Peyer's patch (tissue), 4 donors: ENCODE measurements at places on chromosomes 6 and 20. TPM values are rescaled to one million over a fixed set of nuclear protein-coding genes. Genes with fewer than 3 reads are reported as not detected.

- no peak for DNase-seq
Observed at GRCh38 chr6:2826131-2826530, 15.5 kb downstream of the SERPINB1 start.

GRCh38 chr6:9540534-9541126 is 874.2 kb downstream of the TFAP2A start:
- DNase-seq: no peak

DNA sequence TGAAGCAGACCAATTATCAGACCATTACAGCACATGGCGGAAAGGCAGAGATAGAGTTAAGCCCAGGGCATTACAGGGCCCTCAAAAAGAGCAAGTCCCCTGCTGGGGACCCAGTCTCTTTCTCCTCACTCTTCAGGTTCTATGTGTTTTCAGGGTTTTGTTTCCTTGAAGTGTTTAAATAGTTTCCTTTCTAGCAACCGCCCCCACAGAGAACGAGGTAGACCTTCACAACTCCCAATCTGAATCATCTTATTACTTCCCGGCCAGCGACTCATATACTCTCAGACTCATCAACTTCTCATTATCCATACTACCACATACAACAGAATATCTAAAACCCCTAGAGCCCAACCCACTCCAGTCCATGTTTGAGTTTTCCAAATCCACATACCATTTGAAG is 526.6 kb upstream of the ARID1B start:
- no peak for DNase-seq

GRCh38 chr6:8855411-8855810 is 420.1 kb upstream of the SLC35B3 start:
- DNase-seq: no peak

GRCh38 chr20:52564594-52564993 is 373.0 kb upstream of the ZFP64 start:
- DNase-seq: no peak

DNA sequence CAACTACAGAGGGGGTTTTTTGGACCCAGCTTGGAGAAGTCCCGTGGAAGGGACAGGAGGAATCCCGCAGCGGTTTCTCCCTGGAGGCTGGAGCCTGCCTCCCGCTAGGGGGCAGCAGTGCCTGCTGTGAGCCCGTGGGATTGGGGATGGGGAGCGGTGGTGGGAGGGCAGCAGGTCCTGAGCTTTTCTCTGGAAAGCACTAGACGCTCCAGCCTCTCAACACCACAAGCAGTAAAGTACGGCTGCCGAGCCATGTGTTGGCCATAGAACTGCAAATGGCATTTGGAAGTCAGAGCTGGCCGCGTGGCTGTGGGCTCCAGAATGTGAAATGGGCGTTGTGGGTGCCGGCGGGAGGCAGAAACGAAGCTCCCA is 47.8 kb downstream of the GMPR start:
- no peak for DNase-seq

- no peak for DNase-seq
Observed at GRCh38 chr6:145964948-145965366, 799 bp upstream of the SHPRH start.

GRCh38 chr20:34940081-34940481 is 15.5 kb downstream of the GSS start:
- no peak for DNase-seq

GRCh38 chr6:53154794-53155193 is 6.2 kb upstream of the GCM1 start:
- no peak for DNase-seq

DNA sequence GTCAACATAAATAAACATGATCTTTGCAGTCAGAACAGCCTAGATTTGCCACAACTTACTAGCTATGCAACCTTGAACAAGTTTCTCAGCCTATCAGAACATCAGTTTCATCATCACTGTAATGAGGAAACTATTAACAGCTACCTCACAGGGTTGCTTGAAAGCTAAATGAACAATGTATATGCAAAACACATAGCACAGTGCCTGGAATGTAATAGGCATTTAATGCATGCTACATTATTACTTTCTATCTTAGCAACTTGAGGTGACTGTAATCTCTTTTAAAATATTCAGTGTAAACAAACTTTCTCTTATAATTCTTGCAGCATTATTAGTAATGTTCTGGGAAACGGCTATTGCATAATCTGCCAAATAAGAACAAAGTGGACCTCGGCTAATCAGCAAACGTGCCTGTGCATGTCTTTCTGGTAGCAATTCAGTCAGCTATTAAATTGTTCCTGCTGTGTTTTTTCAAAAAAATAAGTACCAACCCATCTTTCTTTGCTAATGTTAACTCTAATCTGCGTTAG is 61.5 kb downstream of the SYNE1 start:
- DNase-seq: no peak

DNA sequence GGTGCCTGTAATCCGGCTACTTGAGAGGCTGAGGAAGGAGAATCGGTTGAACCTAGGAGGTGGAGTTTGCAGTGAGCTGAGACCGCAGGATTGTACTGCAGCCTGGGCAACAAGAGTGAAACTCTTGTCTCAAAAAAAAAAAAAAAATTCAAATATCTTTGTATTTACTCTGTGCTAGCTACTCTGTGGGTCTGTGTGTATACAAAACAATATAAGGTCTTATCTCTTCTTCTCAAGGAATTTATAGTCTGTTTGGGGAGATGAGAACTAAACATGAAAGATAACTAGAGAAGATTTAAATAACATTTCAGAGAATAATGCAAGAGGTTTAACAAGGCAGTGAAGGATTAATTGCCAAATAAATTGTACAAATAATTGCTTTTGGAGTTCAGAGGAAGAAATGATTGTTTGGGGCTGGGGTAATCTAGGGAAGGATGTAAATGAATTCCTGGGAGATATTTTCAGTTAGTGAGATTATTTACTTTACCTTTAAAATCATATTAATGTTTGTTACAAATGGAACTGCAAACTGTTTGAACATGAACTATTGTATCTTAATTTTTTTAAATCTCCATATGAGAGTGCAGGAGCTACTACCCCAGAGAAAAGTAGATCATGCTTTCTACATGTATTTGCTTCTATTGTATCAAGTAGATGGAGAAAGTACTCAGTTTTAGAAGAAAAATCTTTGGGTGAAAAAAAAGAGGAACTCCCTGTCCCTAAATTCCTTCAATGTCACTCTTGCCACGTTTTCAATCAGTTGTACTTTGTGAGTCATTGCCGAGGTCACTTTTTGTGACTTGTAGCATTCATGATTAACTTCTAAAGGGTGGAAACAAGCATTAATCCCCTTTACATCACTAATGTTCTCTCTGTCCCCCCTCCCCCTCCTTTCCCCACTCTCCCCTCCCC is 39.0 kb downstream of the NCOA3 start:
- DNase-seq: no peak

DNA sequence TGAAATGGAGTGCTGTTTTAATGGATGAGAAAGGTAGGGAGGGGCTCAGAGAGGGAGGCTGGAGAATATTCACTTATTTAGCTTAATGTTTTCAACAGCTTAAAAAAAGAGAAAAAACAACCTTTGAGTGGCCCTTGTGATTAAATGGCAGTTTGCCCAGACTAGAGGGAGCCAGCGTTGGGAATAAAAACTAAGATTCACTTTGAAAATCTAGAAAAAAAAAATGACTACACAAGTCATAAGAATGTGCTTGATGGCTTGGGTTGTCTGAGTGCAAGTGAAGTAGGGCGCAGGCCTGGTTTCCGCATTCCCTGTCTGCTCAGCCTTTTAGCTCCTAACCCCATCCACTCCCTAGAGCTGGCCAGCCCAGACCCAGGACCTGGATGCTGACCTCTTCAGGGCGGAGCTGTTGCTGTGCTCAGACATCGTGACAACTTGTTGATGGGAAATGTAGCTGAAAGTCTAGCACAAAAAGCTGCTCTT is 28.9 kb downstream of the UTRN start:
- no peak for DNase-seq

DNA sequence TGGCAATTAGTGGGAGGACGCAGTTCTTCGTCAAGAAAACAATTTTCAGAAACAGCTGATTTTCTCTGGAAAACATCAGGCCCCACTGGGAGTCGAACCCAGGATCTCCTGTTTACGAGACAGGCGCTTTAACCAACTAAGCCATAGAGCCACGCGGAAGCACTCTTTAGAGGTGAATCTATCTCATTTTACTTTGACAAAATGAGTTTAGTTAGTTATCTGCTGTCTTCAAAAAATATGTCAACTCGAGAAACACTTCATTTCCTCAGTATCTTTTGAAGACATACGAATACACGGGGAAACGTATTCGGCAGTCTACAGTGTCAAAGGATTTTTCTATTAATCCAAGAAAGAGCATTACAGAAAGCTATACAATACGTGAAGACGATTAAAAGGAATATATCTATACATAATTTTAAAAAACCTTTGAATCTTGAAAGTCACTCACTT is 26.7 kb downstream of the GPX6 start:
- DNase-seq: no peak

DNA sequence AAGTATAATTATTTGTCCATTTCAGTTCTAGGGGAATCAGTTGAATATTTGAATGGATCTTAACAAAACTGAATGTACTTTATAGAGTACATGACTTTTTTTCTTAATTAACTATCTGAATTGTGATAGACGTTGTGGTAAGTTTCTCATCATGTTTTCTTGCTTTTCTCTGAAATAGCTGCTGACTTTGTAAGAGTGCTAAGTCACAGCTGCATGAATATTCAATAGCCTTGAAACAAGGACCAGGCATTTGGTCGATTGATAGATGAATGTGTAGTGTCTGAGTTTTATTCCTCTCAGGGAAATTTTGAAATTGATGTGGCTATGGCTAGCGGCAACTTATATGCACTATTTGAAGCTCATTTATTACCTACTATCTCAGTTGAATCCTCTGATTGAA is 56.0 kb downstream of the ADGRB3 start:
- no peak for DNase-seq

DNA sequence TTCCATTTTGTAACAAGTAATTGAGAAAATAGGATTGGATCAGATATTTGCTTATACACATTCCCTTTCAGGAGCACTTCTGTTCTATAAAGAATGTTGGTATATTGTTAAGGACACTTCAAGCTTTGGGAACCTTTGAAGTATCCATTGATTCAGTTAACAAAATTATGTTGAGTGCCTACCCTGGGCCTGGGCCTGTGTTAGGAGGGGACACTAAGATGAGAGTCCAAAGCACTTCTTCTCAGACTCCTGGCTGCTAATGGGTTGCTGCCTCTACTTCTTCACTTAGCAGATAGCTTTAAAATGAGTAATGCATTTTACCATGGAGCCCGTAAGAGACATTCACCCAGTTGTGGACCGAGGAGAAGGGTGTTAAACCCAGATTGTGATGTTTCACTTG is 40.3 kb downstream of the PTPN1 start:
- DNase-seq: no peak

GRCh38 chr20:41225091-41225490 is 87.7 kb downstream of the PLCG1 start:
- DNase-seq: no peak

DNA sequence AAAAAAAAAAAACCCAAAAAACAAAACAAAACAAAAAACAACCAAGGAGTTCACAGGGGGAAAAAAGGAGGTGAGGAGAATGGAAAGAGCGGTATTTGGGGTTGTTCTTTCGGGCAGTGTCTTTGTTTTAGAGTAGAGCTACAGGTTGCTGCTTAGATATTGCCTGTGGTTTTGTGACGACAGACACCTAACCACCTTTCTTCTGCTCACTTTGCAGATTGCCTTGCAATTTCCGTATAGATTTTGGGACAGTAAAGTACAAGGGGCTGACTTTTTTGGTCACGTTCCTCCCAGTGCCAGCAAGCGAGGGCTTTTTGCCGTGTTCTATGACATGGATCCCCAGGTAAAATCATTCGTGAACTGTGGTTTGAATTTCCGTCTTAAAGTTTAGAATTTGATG is 50.9 kb downstream of the DEK start:
- no peak for DNase-seq

- DNase-seq: no peak
Observed at GRCh38 chr6:53325785-53326184, 23.0 kb downstream of the ELOVL5 start.

GRCh38 chr20:42603655-42604054 is 586.1 kb downstream of the PTPRT start:
- DNase-seq: no peak

DNA sequence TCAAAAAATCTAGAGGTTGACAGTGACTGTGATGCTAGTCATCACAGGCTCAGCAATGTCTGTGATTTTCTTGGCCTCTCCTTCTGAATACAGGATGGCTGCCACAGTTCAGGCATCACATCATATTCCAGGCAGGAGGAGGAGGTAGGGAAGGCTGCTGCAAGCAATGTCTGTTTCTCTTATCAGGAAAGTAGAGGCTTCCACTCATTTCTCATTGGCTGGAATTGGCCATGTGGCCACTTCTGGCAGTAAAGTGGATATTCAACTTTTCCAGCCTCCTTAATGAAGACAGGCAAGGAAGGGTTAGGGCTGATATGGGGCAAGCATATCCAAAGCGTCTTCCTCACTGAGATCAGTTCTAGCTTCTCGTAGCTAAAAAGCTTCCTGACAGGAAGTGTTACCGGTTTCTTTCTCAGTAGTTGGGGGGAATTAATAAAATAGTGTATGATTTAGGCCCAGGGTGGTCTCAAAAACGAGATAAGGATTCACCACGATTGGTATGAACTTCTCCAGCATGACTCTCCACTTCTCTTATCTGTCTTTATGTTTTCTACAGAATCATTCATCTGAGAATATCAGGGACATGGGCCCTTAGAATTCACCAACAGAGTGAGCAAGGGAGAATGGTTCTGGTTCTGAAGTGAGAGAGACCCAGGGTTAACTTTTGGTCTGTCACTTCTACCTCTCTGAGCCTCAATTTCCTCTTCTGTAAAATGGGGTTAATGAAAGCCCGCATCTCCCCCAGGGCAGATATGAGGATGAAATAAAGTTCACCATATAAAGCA is 32.7 kb upstream of the PSMF1 start:
- no peak for DNase-seq

- no peak for DNase-seq
Observed at GRCh38 chr6:160379466-160379865, 31.3 kb downstream of the SLC22A3 start.

The DEFB124 gene
- not detected for total RNA-seq

The TIAM2 gene
- 47.0 TPM for total RNA-seq

The SUN5 gene
- not detected for total RNA-seq

The KAT14 gene
- total RNA-seq: 22.5 TPM

The NQO2 gene
- 34.7 TPM for total RNA-seq

The CPXM1 gene
- not detected for total RNA-seq

The XPO5 gene
- total RNA-seq: 31.5 TPM

The MUC21 gene
- not detected for total RNA-seq

The SLC22A7 gene
- total RNA-seq: not detected

The BPIFB1 gene
- not detected for total RNA-seq

The HLA-DRB1 gene
- total RNA-seq: 96.6 TPM

The MLN gene
- total RNA-seq: not detected

The PSMG4 gene
- total RNA-seq: 16.8 TPM
